Glomerular endothelial cell (primary cell): ENCODE measurements at places on chromosomes 2 and 18. TPM values are rescaled to one million over a fixed set of nuclear protein-coding genes. Genes with fewer than 3 reads are reported as not detected.

The ZNF407 gene
- 9.7 and 14.3 TPM in 2 replicates for total RNA-seq

The RNU2-63P gene
- total RNA-seq: not detected in 2 replicates

The NR4A2 gene
- total RNA-seq: 0.58 and 0.68 TPM in 2 replicates

The EDAR gene
- total RNA-seq: 0.05 TPM in 1 of 2 replicates, not detected in the other

The NTSR2 gene
- not detected in 2 replicates for total RNA-seq

The TUBA4B gene
- total RNA-seq: not detected in 2 replicates

The RUFY4 gene
- total RNA-seq: not detected in 2 replicates

The UGT1A4 gene
- total RNA-seq: 0.12 TPM in 1 of 2 replicates, not detected in the other

The TPO gene
- not detected in 2 replicates for total RNA-seq

The TMEM178A gene
- total RNA-seq: 0.68 and 1.9 TPM in 2 replicates

The ARHGEF4 gene
- 0.24 and 0.58 TPM in 2 replicates for total RNA-seq

The ESCO1 gene
- total RNA-seq: 12.0 and 12.4 TPM in 2 replicates

The SNED1 gene
- 27.7 and 41.3 TPM in 2 replicates for total RNA-seq

The CHST10 gene
- total RNA-seq: 13.4 and 15.6 TPM in 2 replicates

The RABL2A gene
- total RNA-seq: 4.3 and 8.1 TPM in 2 replicates

The CHRNG gene
- not detected in 2 replicates for total RNA-seq

The GKN1 gene
- total RNA-seq: not detected in 2 replicates

The C2orf15 gene
- 0.41 TPM in 1 of 2 replicates, not detected in the other for total RNA-seq

The COL4A4 gene
- under 0.01 and 0.12 TPM in 2 replicates for total RNA-seq

The DNAH7 gene
- 0.12 TPM in 1 of 2 replicates, not detected in the other for total RNA-seq

The CABYR gene
- 3.0 and 6.0 TPM in 2 replicates for total RNA-seq

The PDE11A gene
- 0.48 TPM in 1 of 2 replicates, not detected in the other for total RNA-seq

The MROH2A gene
- total RNA-seq: not detected in 2 replicates

The CNTNAP5 gene
- total RNA-seq: not detected in 2 replicates

The DYSF gene
- total RNA-seq: 300 and 435 TPM in 2 replicates

The XDH gene
- total RNA-seq: 0.05 and 0.18 TPM in 2 replicates

The ASXL3 gene
- 0.19 and 0.47 TPM in 2 replicates for total RNA-seq

The ST8SIA3 gene
- total RNA-seq: not detected in 2 replicates

The DPYSL5 gene
- total RNA-seq: not detected in 2 replicates

The CRIM1 gene
- total RNA-seq: 357 and 618 TPM in 2 replicates

The GRHL1 gene
- total RNA-seq: 0.82 TPM in 1 of 2 replicates, not detected in the other

The TSGA10 gene
- 5.5 TPM in 2 replicates for total RNA-seq

The D2HGDH gene
- 8.8 and 11.2 TPM in 2 replicates for total RNA-seq
